Karpas-422 (cell line): ENCODE measurements at places on chromosomes 7 and 10.
A peak's percentile ranks its signal among the peaks of the same experiment; 100 is the strongest.

DNA sequence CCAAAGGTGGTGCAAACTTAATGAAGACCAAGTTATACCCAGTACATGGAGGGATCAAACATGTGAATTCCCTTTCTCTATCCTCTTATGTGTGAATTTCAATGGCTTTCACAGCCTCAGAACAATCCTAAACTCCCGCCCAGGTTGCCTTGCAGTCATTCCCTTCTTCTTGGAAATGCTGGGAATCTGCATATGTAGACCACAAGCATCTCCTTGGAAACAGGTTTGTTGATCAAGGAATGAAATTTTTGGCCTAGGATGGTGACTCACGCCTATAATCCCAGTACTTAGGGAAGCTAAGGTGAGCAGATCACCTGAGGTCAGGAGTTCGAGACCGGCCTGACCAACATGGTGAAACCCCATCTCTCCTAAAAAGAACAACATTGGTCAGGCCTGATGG, 77.8 kb upstream of the ABI1 start:
- DNase-seq = no peak

- no peak for DNase-seq
Observed at GRCh38 chr7:158592541-158592940, 4.9 kb upstream of the PTPRN2 start.

DNA sequence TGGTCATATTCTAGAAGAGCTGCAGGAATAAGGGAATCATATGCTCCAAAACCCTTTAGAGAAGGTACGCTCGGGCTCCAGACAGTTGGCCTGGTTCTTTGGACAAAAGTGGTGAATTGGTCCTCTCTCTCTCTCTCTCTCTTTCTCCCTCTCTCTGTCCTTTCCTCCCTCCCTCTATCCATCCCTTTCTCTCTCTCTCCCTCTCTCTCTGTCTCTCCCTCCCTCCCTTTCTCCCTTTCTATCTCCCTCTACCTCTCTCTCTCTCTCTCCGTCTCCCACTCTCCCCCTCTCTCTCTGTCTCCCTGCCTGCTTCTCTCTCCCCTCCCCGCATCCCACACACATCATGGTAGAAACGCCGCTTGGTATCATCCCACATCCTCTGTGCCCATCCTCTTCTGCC, 19.8 kb upstream of the PFKP start:
- DNase-seq = no peak

DNA sequence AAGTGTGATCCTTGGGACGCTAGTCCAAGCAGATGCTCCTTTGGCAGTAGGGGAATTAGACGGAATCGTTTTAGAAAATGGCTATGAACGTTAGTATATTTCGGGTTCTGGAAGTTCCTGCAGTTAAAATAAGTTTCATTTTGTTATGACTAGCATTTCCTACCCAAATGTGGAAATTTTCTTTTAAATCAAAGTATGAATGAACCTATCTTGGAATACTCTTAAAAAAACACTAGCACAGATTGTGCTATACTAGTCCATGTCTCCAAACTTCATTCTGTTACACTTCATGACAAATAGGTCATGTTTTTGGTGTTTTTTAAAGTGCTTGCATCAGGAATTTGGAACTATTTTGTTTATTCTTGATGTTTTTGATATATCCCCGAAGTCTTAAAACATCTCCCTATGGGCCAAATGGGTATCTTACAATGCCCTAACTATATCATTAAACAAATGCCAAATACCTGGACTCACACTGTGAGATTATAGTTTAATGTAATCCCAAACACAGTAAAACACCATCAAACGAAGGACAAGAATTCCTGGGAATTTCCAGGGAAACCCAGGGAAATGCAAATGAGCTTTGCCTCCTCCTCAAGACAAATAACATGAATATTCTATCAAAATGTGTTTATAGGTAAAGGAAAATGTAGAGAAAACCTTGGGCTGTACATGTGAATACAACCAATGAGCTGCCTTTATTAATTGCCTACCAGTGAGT, 75.9 kb upstream of the PTPRZ1 start:
- DNase-seq = no peak

GRCh38 chr7:54841772-54842697, 83.0 kb upstream of the SEC61G start:
- peak; percentile 68 for DNase-seq

GRCh38 chr10:48284002-48284546, 9.6 kb upstream of the FRMPD2 start:
- no peak for DNase-seq

- DNase-seq = no peak
Observed at GRCh38 chr10:43421201-43421507, 12.2 kb upstream of the HNRNPF start.

DNA sequence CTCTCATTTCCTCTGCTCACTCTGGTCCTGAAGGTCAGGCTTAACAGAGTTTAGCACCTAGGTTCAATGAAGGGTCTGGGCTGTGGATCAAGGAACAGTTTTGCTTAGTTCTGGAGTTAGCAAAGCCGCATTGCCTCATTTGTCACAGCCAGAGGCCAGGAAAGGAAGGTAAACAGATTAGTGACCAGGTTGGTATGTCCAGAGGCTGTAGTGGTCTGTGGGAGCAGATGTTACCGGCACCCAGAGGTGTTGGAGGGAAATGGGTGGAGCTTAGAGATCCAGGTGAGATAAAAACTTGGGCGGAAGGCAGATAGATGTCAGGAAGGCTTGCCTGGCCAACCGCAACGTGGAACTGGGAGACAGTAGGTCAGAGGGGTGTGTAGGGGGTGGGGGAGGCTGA, 36.6 kb upstream of the ZMIZ2 start:
- DNase-seq = peak; percentile 37

DNA sequence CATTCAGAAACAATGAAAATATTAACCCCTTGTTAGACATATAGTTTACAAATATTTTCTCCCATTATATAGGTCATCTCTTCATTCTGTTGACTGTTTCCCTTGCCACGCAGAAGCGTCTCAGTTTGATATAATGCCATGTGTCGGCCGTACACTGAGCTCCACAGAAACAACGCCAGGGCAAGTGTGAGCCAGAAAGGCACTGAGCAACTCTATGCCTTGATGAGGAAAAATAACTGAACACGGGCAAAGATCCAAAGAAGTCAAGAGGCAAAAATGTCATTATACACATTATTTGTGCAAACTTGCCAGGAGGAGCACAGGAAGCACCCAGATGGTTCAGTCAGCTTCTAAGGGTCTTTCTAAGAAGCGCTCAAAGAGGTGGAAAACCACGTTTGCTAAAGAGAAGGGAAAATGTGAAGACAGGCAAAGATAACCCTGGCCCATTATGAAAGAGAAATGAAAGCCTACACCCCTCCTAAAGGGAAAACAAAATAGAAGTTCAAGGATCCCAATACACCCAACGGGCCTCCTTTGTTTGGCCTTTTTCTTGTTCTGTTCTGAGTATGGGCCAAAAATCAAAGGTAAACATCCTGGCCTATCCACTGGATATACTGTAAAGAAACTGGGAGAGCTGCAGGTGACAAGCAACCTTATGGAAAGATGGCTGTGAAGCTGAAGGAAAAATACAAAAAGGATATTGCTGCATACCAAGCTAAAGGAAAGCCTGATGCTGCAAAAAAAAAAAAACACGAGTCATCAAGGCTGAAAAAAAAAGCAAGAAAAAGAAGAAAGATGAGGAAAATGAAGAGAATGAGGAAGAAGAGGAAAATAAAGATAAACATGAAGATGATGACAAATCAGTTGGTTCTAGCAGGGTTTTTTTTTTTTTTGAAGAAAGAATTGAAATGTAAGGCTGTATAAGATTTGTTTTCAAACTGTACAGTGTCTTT, 15.5 kb downstream of the ARHGAP12 start:
- no peak for DNase-seq

DNA sequence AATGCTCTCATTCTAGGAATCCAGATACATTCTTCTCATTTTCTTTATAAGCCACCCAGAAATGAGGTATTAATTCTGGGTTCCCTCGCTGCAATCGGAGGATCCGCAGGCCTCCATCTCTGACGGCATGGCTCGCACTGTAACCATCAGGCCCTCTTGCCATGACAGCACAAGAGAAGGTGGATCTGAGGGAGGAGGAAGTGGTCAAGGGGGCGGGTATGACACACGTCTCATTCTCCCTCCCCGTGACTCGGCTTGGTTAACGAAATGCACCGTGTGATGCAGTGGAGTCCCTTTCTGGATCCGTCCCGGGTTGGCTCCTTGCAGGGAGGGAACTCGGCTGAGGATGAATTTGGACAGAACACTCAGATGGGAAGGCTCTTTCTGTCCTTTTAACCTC, 280.2 kb downstream of the TCERG1L start:
- DNase-seq = no peak

DNA sequence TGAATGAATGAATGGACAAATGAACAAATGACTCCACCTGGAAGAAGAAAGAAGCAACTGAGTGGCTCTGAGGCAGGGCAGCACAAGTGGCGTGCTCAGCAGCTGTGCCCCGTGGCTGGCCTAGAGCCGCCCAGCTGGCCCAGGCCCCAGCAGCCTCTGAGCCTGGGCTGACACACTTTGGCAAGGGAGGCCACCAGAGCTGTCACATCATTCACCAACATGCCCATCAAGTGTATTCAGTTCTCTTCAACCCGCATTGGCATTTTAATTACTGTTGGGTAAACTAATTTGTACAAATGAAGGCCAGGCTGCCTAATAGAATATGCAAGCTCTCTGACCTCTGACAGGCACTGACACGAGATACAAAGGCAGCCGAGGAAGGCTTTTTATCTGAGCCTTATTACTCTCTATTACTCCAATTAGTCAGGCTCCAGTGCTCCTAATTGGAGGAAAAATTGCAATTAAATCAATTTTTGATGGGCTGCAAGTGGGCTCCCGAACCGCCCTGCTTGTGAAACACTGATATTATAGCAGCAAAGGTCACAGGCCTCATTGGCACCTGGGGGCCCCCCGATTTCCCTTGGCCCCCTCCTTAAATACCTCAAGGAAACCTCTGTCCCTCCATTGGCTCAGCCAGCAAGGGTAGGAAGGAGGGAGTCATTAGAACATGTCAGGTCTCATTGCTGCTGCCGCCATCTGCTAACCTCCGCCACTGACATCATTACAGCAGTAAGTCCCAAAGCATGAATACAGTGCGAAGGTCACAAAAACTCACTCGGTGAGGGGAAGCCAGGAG, 41.9 kb downstream of the DPCD start:
- no peak for DNase-seq

DNA sequence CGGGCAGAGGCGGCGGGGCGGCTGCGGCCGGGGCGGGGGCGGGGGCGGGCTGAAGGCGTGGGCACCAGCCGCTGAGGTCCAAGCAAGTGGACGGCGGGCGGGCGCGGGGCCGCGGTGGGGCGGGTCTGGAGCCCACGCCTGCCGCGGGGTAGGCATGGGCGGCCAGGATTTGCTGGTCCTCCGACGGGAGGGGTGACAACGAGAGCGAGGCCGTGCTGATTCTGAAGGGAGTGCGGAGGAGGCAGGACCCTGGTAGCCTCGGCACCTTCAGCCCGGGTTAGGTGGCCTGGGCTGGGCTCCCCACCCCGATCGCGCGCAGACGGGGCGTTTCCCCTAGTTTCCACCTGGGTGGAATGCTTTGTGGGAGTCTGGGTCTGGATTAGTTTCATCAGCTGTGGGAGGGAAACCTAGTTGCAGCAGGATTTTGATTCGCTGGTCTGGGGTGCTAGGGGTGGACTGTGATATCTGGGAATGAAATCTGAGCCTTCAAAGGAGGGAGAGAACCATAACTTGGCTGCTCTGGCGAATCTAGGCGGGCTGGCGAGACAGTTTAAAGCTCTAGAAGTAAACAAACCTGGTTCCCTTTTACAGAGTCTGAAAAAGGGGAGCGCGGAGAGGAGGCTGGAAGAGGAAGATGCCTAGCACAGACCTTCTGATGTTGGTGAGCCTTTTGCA, 609 bp downstream of the SGPL1 start:
- peak; percentile 75 for DNase-seq

DNA sequence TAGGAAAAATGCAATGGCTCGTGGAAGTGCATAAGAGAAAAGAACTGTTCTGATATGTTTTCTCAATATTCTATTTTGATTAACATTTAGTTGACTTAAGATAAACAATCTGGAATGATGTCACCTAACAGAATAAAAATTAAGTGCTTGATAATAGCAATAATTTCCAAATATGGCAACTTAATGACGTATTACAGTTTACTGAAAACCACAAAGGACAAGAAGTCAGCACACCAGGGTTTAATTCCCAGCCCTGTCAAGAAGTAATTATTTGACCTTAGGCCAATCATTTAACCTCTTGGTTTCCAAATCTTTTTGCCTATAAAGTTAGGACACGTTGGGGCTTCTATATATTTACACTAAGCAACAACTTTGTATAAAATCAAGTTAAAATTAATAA, 95.7 kb downstream of the CABCOCO1 start:
- DNase-seq = no peak

- DNase-seq = no peak
Observed at GRCh38 chr7:24835643-24836042, 78.4 kb upstream of the GSDME start.

GRCh38 chr10:70932392-70933196, 44.2 kb upstream of the PCBD1 start:
- DNase-seq = no peak

DNA sequence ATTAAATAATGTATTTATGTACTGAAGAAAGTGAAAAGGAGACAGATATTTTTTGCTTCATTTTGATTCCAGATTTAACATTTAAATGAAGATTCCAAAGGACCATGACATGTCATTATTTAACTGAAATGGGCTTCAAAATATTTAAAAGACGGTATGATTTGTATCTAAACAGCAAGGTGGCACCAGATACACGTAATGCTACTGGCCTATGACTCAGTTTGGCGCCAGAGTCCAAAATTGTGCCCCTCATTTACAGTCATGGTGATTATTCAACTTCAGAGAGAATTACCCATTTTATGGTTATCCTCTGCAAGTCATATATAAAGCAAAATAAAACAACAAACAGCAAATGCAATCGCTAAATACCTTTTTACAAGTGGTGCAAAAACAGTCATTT, 94.5 kb downstream of the ETV1 start:
- no peak for DNase-seq

- no peak for DNase-seq
Observed at GRCh38 chr7:155352076-155352752, 54.5 kb downstream of the INSIG1 start.

- DNase-seq = no peak
Observed at GRCh38 chr7:84123965-84124547, 70.5 kb downstream of the SEMA3A start.

DNA sequence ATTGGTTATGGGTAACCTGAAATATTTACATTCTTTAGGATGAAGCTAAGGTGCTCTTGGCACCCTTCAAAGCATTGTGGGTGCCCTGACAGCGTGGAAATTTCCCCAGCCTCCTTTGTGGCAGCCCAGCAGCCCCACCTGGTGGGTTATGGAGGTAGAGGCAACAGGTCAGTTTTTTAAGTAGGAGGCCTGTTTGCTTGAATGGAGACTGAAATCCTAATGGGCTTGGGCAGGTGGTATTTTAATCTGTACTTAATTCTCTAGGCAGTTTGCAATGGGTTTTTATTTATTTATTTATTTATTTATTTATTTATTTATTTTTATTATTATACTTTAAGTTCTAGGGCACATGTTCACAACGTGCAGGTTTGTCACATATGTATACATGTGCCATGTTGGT, 139.4 kb downstream of the EPC1 start:
- DNase-seq = peak; percentile 83

GRCh38 chr7:43318188-43318770, 205.8 kb downstream of the HECW1 start:
- no peak for DNase-seq

GRCh38 chr10:3249307-3249889, 76.8 kb upstream of the PITRM1 start:
- no peak for DNase-seq
